ENCODE measurements at places on chromosomes 2 and 18.

GRCh38 chr2:67182884-67183283 is 214.2 kb upstream of the ETAA1 start:
- DNase-seq = no peak

GRCh38 chr2:62426154-62426912 is 79.7 kb downstream of the TMEM17 start:
- no peak for DNase-seq

DNA sequence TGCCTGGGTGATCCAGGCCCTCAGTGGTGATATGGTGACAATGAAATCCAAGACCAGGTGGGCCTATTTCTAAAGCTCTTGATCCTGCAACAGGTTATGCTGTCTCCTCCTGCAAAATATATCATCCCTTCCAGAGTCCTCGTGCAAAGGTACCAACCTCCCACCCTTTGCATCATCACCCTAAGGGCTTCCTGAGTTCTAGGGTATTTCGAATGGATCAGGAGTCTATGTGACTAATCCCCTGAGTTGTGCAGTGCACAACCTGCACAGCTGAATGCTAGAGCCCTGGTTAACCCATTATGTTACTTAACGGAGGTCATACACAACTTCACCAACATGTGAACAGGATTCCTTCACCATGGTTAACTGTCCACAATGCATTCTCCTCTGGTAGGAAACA is 13.4 kb upstream of the NPAS2 start:
- no peak for DNase-seq

DNA sequence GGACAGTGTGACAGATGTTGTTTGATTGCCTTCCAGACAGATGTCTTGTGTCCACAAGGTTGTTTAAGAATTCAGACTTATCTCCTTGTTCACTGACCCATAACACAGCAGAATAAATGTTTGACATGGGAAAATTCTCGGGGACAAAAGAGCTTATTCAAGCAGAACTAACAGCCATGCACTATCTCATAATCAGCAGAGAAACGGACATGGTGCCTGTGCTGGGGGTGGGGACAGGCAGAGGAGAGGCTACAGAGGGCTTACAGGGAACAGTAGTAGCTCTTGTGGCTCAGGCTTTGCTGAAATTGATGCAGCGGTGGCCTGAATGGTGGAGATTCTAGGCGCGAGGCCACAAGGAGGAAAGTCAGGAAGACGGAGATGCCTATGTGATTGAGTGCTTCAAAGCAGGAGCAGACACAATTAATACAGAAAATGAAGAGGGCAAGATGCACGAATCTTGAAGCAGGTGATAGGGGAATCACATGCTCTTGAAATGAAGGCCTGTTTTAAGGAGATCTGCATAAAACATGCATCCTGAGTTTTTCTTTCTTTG is 62.0 kb upstream of the CAB39 start:
- DNase-seq = no peak

DNA sequence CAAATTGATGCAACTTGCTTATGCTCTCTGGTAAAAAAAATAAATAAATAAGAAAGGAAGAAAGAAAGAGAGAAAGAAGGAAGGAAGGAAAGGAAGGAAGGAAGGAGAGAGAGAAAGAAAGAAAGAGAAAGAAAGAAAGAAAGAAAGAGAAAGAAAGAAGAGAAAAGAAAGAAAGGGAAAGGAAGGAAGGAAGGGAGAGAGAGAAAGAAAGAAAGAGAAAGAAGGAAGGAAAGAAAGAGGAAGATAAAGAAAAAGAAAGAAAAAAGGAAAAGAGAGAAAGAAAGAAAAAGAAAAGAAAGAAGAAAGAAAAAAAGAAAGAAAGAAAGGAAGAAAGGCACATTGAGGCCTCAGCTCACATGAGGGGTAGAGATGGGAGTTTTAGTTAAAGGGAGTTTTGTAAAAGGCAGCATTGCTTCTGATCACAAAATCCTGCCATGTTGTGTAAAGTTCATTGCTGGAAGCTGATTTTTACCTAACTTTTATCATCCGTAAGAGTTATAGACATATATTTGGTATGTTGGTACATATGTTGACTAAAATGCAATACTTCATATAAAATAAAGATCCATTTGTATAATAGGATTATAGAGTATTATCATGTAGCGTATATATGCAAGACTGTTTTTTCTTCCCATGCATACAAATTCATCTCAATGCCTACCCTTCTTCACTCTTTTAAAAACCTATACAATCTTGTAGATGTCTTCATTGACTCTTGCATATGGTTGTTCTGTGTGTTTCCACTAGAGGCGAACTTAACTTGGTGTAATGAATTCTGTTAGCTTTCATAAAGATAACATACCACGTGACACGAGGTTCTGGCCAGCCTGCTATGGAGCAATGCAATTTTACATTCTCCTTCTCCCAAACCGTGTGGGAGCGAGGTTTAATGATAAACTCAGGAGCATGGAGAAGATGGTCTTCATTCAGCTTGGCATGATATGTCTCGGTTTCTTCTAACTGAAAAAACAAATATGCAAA is 32.8 kb downstream of the MYOM1 start:
- DNase-seq = no peak

GRCh38 chr2:212730994-212731393 is 192.4 kb upstream of the ERBB4 start:
- DNase-seq = no peak

- DNase-seq = no peak
Measured at GRCh38 chr18:4400911-4401310, 54.2 kb downstream of the DLGAP1 start.

GRCh38 chr2:50448556-50448955 is 583.4 kb downstream of the NRXN1 start:
- no peak for DNase-seq

DNA sequence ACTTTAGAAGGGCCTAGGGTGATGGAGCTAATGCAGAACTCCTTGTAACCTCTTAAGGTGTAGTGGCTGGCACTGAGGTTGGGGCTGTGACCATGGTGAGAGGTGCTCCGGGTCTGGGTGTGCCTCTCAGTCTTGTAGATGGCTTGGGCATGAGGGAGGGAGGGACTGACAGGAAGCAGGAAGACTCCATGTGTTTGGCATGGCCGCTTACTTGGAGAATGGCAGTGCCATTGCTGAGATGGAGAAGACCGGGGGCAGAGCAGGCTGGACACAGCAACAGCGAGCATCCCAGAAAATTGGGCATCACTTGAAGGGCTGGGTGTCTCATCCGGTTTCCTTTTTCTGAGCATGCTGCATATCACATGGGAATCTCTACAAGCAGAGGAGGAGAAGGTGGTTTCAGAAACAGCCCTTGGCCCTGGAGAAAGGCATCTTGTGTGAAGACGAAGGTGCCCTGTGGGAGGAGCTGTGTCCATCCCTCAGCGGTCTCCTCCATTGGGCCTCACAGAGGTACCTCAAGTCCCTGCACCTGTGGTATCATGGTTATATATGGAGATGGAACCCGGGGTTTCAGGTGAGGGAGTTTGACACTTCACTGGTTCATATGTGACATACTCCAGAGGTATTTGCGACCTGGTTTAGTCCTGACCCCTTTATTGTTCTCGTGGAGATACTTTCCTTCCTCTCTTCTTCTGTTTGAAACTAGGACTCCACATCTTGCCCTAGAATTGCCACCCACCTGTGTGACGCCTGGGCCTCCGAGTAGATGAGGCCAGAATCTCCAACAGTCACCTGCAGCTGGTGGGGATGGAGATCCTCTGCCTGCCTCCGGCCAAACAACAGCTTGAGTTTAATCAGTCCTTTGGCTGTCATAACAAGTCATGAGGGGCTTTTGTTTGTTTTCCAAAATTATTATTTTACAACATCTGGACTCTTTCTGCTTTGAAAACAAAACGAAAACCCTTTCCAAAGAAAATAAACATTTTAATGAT is 45.6 kb downstream of the INPP4A start:
- DNase-seq = no peak

- DNase-seq = no peak
Measured at GRCh38 chr2:15631883-15632282, 40.2 kb downstream of the DDX1 start.

DNA sequence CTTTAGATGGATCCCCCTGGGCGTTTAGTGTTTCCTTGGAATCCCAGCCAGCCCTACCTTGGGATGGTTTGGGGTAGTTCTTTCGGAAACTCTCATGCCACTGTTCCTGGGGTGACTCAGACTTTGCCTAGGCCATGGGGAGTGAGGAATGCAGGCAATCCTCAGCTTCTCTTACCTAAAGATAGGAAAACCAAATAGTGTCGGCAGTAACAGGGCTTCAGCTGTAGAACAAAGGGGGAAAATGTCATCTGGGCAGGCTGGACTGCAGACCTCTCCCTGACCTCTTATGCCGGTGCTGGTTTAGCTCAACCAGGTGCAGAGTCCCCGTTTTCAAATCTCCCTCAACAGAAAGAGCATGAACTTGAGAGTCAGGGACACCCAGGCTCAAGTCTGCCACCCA is 252.1 kb downstream of the TSN start:
- no peak for DNase-seq

DNA sequence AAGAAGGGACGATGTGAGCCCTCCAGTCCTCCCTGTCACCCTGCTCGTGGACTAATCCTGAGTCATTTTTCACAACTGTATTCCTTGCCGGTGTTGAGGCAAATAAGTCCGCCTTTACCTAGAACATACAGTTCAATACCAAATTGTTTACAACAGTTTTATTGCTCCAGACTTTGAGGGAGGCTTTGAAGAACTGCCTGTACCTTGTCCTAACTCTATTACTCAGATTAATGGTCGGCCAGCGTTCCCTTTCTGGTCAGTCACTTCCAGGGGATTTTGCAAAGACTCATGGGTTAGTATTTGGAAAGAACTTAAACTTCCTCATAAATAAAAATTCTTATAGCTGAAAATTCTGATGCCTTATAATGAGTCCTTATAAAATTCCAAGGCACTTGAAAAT is 85.1 kb upstream of the ZNF532 start:
- DNase-seq = no peak

- DNase-seq = no peak
Measured at GRCh38 chr18:7987284-7987976, 420.3 kb downstream of the PTPRM start.

- DNase-seq = no peak
Measured at GRCh38 chr2:176935543-176936102, 277.0 kb upstream of the HNRNPA3 start.

- DNase-seq = no peak
Measured at GRCh38 chr2:235619544-235619943, 125.7 kb downstream of the AGAP1 start.

- DNase-seq = no peak
Measured at GRCh38 chr2:186940463-186940862, 91.5 kb upstream of the ZSWIM2 start.

DNA sequence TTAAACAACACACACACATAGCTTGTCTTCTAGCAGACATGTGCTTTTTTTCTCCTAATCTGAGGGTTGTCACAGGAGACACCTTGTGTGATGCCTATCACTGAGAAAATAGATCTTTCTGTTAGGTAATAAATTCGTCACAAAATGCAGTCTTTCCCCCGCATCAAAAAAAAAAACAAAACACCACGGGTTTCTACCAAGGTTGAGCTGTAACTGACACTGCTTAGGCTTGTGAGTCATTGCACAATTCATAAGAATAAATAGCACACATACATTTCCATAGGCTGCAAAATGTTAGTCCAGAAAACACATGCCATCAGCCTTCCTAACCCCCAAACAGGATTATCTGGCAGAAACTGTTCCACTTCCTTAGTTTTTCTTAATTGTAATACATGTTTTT is 6.5 kb downstream of the TMEM163 start:
- no peak for DNase-seq

GRCh38 chr18:56188529-56189275 is 449.7 kb downstream of the TXNL1 start:
- no peak for DNase-seq

GRCh38 chr2:6471419-6471818 is 394.3 kb downstream of the CMPK2 start:
- no peak for DNase-seq

- DNase-seq = no peak
Measured at GRCh38 chr2:132824716-132825115, 154.7 kb upstream of the LYPD1 start.

DNA sequence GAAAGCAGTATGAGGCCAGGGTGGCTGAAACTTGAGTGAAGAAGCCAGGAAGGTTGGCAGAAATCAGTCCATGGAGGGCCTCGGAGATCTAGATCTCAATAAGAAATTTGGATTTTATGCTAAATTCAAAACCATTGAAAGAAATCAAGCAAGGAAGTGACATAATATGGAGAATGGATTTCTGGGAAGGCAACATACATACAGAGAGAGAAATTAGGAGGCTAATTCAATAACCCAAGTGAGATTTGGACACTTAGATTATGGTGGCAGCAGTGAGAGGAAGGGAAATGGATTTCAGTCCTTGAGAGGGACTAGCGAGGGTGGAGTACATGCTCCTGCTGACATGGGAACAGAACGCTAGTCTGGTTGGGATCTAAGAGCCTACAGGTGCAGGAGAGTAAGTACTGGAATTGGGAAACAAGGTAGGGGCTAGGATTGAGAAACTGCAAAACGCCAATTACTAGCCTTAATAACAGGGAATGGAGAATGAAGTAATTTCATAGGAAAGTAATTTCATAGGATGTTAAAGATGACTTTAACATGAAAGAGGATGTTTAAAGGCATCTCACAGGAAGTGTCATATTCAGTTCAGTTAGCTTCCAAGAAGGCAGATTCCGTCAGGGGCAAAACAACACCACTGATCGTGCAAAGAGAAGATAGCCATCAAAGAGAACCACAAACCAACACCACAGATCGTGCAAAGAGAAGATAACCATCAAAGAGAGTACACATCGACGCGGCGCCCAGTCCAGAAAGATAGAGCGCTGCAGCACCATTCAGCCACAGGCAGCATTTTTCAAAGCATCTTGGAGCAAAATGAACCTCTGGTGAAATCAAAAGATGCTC is 27.2 kb downstream of the CDKL4 start:
- no peak for DNase-seq

DNA sequence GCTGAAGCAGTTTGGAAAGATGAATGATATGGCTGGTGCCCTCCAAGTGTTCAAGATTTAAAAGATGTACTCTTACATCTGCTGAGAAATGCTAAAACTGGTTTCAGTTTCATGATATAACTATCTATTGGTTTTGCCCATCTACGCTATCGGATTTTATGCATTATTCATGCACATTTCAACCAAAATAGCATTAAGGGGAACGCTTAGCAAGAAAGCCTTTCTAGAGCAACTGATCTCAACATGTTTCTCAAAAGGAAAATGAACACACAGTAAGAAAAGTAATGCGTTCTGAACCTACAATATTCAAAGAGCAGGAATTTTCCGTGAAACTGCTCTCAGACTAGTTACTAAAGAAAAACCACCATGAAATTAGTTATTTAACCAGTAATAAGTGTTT is 93.9 kb downstream of the CABYR start:
- DNase-seq = no peak

- DNase-seq = no peak
Measured at GRCh38 chr2:205435970-205436369, 246.3 kb upstream of the NRP2 start.
